GM12878 (cell line): ENCODE measurements at places on chromosomes 7 and 10.

DNA sequence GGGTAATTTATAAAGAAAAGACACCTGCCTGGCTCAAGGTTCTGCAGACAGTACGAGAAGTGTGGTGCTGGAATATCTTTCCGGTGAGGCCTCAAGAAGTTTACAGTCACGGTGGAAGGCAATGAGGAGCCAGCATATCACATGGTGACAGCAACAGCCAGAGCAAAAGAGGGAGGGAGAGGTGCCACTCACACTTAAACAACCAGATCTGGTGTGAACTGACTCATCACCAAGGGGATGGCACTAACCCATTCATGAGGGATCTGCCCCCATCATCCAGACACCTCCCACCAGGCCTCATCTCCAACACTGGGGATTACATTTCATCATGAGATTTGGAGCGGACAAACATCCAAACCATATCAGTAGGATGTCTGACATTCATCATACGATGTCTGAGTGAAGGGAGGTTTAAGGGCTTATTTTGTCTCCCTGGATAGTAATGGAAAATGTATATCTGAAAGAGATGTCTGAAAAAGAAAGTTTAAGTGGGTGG is 23.5 kb upstream of the KBTBD2 start:
- H3K4me3 ChIP-seq, result no peak overlapping the region
- no peaks in the 10 kb centered on the region for H3K27me3 ChIP-seq
- H3K27ac ChIP-seq, result no peak overlapping the region
- H3K4me1 ChIP-seq, result no peaks in the 10 kb centered on the region
- H3K36me3 ChIP-seq, result no peaks in the 10 kb centered on the region

- H3K4me1 ChIP-seq, result no peaks in the 10 kb centered on the region
- no peaks in the 10 kb centered on the region for H3K36me3 ChIP-seq
- no peak overlapping the region for H3K4me3 ChIP-seq
- H3K27me3 ChIP-seq, result peaks cover 4% of the 10 kb centered on the region
Observed at GRCh38 chr7:29556405-29557195, 7.0 kb upstream of the PRR15 start.

DNA sequence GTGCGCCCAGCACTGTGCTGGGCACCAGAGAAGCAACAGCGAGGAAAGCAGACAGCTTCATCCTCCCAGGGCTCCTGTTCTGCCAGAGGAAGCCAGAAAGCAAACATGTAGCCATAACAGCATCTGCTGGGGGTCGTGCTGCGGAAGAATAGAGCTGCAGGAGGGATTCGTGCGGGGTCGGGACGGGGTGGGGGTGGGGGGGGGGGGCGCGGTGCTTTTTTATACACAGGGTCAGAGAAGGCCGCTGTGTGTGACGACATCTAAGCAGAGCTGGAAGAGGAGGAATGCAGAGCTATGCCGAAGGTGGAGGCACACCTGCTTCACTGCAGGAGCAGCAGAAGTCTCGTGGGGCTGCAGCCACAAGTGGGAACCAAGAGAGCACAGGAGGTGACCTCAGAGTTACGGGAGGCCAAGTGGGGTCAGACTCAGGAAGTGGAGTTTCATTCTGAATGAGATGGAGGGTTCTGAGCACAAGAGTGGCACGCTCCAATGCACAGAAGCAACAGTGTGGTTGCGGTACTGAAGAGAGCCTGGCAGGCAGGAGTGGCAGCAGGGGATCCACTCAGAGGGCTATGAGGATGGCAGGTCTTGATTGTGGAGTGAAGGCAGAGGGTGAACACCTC is 11.1 kb downstream of the PKD1L1 start:
- H3K4me1 ChIP-seq, result peaks cover 28% of the 10 kb centered on the region
- H3K36me3 ChIP-seq, result no peaks in the 10 kb centered on the region
- H3K4me3 ChIP-seq, result peak overlapping the region; percentile 9; the same call in 1 of the 2 replicates
- H3K27me3 ChIP-seq, result no peaks in the 10 kb centered on the region
- DNase-seq, result peak; percentile 91
- H3K27ac ChIP-seq, result peak overlapping the region; percentile 68

GRCh38 chr7:13226385-13226784 is 539.0 kb downstream of the ARL4A start:
- no peak overlapping the region for H3K4me3 ChIP-seq
- H3K27me3 ChIP-seq, result no peaks in the 10 kb centered on the region; the same call in 1 of the 2 replicates
- no peak overlapping the region for H3K27ac ChIP-seq
- H3K36me3 ChIP-seq, result no peaks in the 10 kb centered on the region

DNA sequence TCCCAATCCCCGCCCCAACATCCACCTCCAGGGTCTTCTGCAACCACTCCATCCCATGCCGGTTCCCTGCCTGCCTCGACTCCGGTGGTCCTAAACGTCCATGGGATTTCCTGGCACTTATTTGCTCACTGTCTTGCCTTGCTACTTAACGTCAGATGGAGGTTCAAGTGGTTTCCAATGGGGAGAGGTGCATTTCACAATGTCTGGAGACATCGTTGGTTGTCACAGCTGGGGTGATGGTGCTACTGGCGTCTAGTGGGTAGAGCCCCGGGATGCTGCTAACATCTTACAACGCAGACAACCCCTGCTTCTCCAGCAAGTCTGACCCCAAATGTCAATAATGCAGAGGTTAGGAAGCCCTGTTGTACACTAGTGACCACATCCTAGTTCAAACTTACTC is 82.9 kb upstream of the ANLN start:
- no peak overlapping the region for H3K27ac ChIP-seq
- no peaks in the 10 kb centered on the region for H3K27me3 ChIP-seq
- H3K4me1 ChIP-seq, result no peaks in the 10 kb centered on the region
- DNase-seq, result no peak
- H3K4me3 ChIP-seq, result no peak overlapping the region

- no peaks in the 10 kb centered on the region for H3K36me3 ChIP-seq
- no peak overlapping the region for H3K27ac ChIP-seq
- no peaks in the 10 kb centered on the region for H3K4me1 ChIP-seq
- H3K27me3 ChIP-seq, result no peaks in the 10 kb centered on the region; the same call in 1 of the 2 replicates
- H3K4me3 ChIP-seq, result no peak overlapping the region
Observed at GRCh38 chr7:116100626-116101025, 70.1 kb upstream of the TFEC start.

- no peaks in the 10 kb centered on the region for H3K27me3 ChIP-seq
- peaks cover 45% of the 10 kb centered on the region for H3K36me3 ChIP-seq
- no peak overlapping the region for H3K4me3 ChIP-seq
Observed at GRCh38 chr7:100093498-100093897, 4.7 kb downstream of the COPS6 start.

GRCh38 chr10:119502209-119502608 is 40.3 kb downstream of the RGS10 start:
- peaks cover 10% of the 10 kb centered on the region for H3K36me3 ChIP-seq
- H3K4me3 ChIP-seq, result no peak overlapping the region
- peaks cover 19% of the 10 kb centered on the region for H3K4me1 ChIP-seq
- no peak for DNase-seq
- H3K27ac ChIP-seq, result peak overlapping the region; percentile 55
- H3K27me3 ChIP-seq, result no peaks in the 10 kb centered on the region

GRCh38 chr10:93415693-93416092 is 66.4 kb downstream of the MYOF start:
- H3K27ac ChIP-seq, result no peak overlapping the region
- H3K27me3 ChIP-seq, result no peaks in the 10 kb centered on the region
- no peaks in the 10 kb centered on the region for H3K36me3 ChIP-seq
- no peak overlapping the region for H3K4me3 ChIP-seq
- no peaks in the 10 kb centered on the region for H3K4me1 ChIP-seq

DNA sequence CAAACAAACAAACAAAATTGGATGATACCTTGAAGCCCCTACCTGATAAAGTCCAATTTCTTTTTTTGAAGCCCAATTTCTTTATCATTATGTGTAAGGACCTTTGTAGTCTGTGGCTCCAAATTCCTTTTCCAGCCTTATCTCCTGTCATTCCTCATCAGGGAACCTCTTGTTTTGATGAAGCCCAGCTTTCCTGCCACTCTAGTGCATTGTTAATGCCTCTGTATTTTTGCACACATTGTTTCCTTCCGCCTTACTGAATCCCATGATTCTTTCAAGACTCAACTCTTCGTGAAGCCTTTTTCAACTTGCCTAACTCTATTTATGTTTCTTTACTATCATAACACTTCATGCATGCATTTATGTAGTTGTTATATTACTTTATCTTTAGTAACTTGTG is 3.3 kb downstream of the FBH1 start:
- no peak overlapping the region for H3K4me3 ChIP-seq
- no peak overlapping the region for H3K27ac ChIP-seq
- H3K27me3 ChIP-seq, result no peaks in the 10 kb centered on the region
- H3K36me3 ChIP-seq, result peaks cover 1% of the 10 kb centered on the region; the same call in 1 of the 2 replicates
- no peak for DNase-seq
- H3K4me1 ChIP-seq, result peaks cover 26% of the 10 kb centered on the region
